Activated naive CD4-positive, alpha-beta T cell treated with anti-CD3 and anti-CD28 coated beads for 36 hours (primary cell): ENCODE measurements at places on chromosomes 7 and 10.
A peak's percentile ranks its signal among the peaks of the same experiment; 100 is the strongest.

DNA sequence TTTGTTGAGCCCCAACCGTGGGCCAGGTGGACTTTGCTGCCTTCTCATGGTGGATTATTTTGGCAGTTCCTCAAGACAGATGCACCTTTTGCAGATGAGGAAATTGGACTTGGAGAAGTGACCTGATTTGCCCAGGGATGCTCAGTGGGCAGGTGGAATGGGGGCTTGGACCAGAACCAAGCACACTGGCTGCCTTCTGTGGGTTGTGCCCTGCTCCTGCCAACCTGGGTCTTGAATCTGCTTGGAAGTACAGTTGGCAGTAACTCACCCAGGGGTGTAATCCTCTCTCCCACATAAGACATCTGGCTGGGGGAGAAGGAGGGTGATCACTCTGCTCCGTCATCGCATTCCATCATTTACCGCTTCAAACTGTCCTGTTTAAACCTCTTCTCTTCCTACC is 110.5 kb upstream of the GPR26 start:
- no peak for DNase-seq

- peak; percentile 50 for DNase-seq
Observed at GRCh38 chr10:71285180-71285545, 33.9 kb upstream of the SLC29A3 start.

DNA sequence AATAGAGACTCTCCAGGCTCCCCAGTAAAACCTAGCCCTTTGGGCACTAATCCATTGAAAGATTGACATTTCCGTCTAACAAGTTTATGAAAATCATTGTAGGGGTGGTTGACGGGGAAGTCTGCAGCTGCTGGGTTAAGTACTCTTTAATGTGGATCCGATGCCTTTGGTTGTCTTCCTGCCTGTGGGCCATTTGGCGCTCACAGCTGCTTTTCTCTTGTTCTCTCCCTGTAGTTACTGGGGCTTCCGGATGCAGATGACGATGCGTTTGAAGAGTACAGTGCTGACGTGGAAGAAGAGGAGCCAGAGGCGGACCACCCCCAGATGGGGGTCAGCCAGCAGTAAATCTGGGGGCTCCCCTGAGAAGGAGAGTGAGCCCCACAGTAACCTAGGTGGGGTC is 22.4 kb downstream of the MTURN start:
- peak; percentile 63 for DNase-seq

GRCh38 chr7:49014870-49015269 is 90.5 kb downstream of the CDC14C start:
- DNase-seq = no peak

DNA sequence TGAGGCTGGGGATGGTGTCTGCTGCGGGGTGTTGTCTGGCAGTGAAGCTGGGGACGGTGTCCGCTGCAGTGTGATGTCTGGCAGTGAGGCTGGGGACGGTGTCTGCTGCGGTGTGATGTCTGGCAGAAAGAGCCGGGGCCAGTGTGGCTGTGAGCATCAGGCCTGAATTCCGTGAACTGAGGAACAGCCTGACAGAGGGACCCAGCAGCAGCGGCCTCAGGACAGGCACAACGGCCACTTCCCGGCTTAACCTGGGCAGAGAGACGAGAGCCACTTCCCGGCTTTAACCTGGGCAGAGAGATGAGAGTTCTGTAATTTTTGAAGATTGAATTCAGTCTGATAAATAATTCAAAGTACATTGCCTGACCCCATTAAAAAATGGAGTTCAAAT is 321.2 kb downstream of the PTPRN2 start:
- DNase-seq = no peak

- DNase-seq = no peak
Observed at GRCh38 chr10:68001539-68001938, 73.5 kb downstream of the HERC4 start.

- DNase-seq = no peak
Observed at GRCh38 chr7:75723444-75723843, 15.3 kb downstream of the HIP1 start.

- DNase-seq = no peak
Observed at GRCh38 chr10:76302961-76303630, 871.7 kb downstream of the LRMDA start.

GRCh38 chr7:8261711-8262695 is at the start of gene ICA1:
TSS of gene ICA1 (minus strand) at chr7:8262167. CDS start at chr7:8235926, 26,241 bp downstream.
- DNase-seq = peak; percentile 43

- no peak for DNase-seq
Observed at GRCh38 chr7:119228482-119228881, 1004.0 kb downstream of the ANKRD7 start.

DNA sequence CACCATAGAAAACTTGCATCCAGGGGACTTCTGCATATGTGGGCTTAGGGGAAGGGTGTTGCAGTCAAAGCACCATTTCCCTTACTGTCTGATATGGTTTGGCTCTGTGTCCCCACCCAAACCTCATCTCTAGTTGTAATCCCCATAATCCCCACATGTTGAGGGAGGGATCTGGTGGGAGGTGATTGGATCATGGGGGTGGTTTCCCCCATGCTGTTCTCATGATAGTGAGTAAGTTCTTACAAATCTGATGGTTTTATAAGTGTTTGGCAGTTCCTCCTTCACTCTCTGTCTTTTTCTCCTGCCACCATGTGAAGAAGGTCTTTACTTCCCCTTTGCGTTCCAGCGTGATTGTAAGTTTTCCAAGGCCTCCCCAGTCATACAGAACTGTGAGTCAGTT is 177.4 kb downstream of the ADK start:
- no peak for DNase-seq

- no peak for DNase-seq
Observed at GRCh38 chr10:74026428-74027015, 28.6 kb downstream of the VCL start.

GRCh38 chr10:62903828-62904227 is 87.7 kb upstream of the EGR2 start:
- DNase-seq = no peak

- no peak for DNase-seq
Observed at GRCh38 chr10:58644311-58644710, 131.6 kb downstream of the BICC1 start.

DNA sequence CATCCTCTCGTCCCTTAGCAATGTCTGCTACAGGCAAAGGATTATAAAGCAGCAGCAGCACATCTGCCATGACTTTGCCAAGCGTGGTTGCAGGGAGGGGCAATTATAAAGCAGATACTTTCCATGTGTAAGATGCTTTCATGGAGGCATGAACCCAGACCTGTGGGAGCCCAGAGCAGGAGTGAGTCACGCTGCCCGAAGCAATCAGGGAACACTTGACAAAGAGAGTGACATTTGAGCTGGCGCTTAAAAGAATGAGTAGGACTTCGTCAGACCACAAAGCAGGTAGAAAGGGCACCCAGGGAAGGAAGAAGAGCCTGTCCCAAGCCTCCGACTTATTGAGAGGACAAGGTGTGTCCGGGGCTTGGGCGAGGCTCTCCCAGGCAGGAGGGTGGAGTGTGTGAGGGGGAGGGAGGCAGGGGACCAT is 147.2 kb downstream of the MYOF start:
- DNase-seq = no peak

DNA sequence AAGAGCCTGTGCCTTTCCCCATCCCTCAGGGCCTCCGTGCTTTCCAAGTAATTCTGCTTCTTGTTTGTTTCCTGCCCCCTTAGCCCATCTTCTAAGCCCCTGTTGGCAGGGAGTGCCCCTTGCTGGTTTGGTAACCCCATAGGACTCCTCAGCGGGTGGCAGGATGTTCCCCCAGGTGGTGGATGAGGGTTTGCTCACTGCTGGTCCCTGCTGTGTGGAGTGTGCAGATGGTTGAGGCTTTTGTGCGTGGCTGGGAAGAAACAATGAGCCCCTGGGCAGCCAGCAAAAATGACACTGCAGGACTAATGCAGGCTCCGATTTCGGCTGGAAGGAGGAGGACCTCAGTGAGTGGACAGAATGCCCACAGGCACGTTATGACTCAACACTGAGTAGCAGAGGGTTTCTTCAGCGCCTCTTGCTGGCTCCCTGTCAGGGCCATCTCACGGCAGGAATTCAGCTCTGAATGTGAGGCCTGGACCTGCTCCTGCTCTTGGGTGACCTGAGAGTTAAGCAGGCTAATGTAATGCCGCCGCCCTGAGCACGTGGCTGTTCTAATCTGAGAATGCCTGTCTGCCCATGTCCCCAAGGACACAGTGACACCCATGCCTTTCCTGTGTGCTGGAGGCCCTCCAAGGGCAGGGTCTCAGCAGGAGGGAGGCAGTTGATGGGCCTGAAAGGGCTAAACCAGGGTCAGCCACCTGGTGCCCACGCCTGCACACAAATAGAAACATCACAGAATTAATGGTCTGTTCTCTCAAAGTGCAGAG is 16.6 kb downstream of the BAG3 start:
- no peak for DNase-seq

- DNase-seq = peak; percentile 32
Observed at GRCh38 chr10:127346604-127347003, 150.2 kb upstream of the INSYN2A start.

- no peak for DNase-seq
Observed at GRCh38 chr10:120593693-120594092, 136.7 kb downstream of the PLPP4 start.

DNA sequence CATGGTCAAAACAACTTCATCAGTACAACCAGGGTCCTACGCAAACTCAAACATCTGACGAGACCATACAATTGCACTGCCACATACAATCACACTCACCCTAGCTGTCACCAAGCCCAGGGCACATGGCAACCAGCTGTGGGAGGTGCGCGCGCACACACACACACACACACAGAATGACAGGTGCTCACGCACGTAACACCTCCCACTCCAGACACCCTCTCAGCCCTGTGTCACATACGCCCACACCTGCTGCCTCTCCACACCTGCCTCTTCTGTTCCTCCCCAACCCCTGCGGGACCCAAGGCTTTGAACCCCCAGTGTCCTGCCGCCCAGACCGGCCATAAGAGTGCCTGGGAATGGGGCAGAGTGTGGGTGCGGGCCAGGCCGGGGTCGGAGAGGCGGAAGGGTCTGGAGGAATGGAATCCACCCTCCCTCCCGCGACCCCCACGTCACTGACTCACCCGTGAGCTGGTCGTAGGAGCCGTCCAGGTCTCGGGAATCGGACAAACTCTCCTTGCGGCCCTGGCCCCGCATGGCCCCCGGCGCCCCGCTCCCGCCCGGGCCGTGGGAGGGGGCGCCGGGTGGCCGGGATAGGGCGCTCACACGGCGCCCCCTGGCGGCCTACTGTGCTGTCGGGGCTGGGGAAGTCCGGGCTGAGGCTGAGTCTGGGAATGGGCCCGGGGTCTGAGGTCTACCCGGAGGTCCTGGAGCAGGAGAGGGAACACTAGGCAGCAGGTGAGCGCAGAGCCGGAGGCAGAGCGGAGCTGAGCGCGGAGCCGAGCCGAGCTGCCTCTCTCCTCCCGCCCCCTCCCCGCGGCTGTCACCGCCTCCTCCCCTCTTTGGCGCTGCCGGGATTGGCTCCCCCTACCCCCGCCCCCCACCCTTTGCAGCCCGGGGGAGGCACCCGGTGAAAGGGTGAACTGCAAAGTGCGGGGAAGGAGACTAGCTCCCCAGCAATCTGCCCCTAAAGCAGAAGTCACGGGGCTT is at the start of gene KCNIP2:
Gene KCNIP2, minus strand, starts transcription at position 769 of the 990 bp plus-strand sequence. Its CDS starts 232 bp downstream, at position 537.
- peak; percentile 72 for DNase-seq

GRCh38 chr7:111535142-111535870 is 27.0 kb downstream of the IMMP2L start:
- DNase-seq = no peak

DNA sequence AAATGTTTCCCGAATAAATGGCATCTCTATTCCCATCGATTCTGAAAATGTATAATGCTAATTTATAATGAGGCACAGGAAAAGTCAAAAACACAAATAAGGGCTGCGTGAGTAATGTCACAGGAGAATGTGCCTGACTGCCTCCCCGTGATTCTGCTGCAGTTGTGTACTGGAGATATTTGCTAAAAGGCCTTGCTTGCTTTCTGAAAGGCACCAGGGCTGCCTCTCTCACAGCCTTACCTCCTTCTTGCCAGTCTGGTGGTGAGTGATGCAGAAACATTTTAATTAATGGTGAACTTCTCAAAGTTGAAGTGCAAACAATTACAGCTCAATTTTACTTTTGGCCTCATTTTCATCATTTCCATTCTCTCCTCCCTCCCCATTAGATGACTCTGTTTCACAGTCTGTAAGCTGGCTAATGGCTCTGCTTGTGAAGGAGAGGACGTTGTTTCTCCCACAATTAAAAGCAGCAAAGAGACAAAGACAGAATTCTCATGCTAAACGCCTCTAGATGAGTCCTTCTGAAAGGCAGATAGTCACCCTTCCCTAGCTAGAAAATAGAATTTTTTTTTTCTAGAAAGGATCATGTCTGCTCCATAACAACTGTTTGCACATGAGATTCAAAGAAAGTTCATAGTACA is 377.6 kb downstream of the MDFIC start:
- no peak for DNase-seq

DNA sequence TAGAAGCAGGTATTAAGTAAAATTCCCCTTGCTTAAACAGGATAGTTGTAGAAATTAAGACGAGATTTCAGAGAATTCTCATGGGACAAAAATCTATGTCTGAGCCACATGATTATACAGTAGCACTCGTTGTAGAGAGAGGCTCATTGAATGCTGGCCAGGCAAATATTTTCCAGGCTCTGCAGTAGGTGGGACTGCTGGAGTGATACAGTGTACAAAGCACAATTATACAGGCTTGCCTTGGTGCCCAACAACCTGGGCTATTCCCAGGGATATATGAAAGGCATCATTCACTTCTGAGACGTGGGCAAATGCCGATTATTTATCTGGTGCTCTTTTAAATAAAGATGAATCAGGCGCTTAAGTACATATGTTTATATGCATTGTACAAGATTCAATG is 380.6 kb downstream of the PHTF2 start:
- no peak for DNase-seq

GRCh38 chr10:116430288-116430687 is 2.6 kb downstream of the PNLIPRP3 start:
- DNase-seq = no peak

DNA sequence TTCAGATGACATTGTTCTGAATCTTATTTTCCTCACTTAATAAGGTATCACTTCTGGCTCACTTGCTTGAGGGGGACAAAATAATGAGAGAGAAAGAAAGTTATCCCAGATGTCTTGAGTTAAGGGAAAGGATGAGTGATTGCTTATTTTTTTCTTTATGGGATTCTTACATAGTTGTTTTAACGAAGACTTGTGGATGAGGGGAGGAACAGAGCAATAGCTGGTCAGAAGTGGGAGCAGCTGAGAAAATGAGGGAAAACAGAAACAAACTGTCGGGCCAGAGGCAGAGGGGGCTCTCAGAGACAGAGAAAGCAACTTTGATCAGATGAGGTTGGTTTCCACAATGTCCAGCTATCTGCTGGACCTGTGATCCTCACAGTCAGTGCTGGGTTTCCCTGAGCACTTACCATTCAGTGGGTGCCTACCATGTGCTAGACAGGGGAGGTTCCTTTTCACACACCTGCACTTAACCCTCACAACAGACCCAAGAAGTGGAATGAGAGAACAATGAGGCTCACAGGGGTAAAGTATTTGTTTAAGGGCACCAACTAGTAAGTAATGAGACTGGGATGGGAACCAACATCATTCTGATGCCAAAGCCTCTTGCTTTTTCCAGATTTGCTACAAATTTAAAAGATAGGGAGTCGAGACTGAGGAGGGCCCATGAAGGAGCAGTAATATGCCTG is 64.2 kb downstream of the BICC1 start:
- DNase-seq = no peak

- no peak for DNase-seq
Observed at GRCh38 chr7:111199643-111200042, 108.7 kb downstream of the LRRN3 start.

GRCh38 chr10:77732213-77733003 is 94.8 kb upstream of the KCNMA1 start:
- no peak for DNase-seq

GRCh38 chr7:47758546-47758945 is 176.6 kb upstream of the TNS3 start:
- DNase-seq = no peak
